ENCODE measurements at places on chromosomes 2 and 18.
A peak's percentile ranks its signal among the peaks of the same experiment; 100 is the strongest.

- DNase-seq: peak; percentile 65
Observed at GRCh38 chr2:27428978-27429541, 629 bp downstream of the NRBP1 start.

DNA sequence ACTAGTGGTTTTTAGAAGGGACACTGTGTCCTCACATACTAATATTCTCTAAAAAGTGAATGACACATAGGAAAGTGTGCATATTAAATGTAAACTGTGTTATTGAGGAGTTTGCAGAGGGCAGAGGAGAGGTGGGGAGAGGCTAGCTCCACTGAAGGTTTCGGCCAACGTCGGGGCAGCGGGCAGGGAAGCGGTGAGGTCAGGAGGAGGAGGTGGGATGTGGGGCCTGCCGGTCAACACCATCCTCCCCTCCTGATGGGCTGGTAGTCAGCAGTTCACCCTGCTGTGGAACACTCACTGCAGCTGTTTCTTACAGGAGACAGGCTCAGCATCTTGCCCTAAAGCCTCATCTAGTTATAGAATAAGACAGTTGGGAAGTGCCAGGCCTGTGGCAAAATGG is 74.2 kb downstream of the ARHGEF4 start:
- DNase-seq: no peak

GRCh38 chr2:75431763-75432162 is 129.0 kb downstream of the EVA1A start:
- no peak for DNase-seq

DNA sequence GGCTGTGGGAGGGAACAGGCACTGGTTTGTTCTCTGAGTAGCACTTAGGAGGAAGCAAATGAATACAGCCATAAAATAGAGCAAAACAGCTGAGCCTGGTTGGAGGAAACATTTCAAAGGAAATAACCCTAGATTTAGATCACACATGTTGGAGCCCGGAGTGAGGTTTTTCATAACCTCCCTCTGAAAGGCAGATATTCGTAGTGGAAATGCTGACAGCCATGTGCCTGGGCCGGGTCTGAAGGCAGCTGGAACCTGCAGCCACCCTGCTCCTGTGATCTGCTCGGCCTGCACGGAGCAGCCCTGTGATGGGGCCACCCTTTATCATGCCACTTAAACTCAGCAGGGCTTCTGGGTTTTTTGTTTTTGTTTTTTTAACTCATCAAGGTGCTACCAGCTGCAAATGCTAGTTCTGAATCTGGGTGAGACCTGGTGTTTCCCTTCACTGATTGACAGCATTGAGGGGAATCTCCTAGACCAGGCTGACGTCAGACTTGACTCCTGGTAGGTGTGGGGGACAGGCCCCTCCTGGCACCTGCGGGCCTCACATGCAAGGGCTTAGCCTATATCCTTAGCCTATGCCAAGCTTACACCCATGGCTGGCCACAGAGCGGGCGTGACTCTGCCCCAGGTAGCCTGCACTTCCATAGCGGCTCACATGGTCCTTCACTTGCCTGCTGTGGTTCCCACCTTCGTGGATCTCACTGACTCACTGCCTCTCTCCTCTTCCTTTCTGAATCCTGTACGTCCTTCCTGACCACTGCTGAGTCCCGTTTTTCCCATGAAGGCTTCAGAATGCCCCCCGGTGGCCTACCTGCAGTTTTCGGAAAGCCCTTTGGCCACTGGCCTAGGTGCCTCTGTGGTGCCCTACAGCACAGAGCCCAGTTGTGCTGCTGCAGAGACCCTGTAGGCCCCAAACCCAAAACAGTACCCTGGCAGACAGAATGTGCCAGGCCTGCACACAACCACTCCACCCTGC is 217.3 kb downstream of the SEPTIN10 start:
- DNase-seq: no peak

DNA sequence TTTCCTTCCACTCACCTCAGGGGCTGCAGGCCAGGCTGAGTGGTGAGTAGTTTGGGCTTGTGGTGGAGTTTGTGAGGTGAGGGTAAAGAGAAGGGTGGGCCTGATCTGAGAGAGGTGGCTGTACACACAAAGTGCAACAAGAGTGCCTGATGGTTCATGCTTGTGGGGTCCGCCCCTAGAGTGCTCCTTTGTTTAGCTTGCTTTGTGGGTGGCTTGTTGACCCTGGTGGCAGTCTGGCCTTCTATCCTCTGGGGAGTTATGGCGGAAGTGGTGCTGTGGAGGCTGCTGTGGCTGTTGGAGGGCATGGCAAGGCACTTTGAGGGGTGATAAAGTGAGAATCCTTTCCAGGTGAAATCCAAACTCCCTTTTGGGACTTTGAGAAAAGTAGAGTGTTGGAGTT is 10.6 kb downstream of the UBE2F start:
- no peak for DNase-seq

DNA sequence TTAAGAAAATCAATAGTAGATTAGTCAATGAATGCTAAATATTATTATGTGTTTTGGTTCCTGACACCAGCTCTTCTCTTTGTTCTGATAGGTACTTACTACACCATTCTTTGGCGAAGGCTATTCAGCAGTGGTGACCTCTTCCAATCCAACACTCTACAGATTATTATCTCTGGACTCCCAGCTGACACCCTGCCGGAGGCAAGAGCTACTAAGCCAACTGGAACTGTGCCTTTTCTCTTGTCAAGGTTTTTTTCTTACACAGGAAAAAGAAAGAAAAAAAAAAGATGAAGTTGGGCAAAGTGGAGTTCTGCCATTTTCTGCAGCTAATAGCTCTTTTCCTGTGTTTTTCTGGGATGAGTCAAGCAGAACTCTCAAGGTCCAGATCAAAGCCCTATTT is 11.7 kb downstream of the CDH7 start:
- DNase-seq: no peak

- no peak for DNase-seq
Observed at GRCh38 chr2:113253453-113253852, 25.3 kb downstream of the PAX8 start.

- no peak for DNase-seq
Observed at GRCh38 chr2:127627740-127628571, 18.0 kb upstream of the GPR17 start.

GRCh38 chr2:109471658-109472057 is 142.1 kb downstream of the SEPTIN10 start:
- no peak for DNase-seq

GRCh38 chr2:12921321-12921720 is 204.6 kb downstream of the TRIB2 start:
- DNase-seq: no peak

DNA sequence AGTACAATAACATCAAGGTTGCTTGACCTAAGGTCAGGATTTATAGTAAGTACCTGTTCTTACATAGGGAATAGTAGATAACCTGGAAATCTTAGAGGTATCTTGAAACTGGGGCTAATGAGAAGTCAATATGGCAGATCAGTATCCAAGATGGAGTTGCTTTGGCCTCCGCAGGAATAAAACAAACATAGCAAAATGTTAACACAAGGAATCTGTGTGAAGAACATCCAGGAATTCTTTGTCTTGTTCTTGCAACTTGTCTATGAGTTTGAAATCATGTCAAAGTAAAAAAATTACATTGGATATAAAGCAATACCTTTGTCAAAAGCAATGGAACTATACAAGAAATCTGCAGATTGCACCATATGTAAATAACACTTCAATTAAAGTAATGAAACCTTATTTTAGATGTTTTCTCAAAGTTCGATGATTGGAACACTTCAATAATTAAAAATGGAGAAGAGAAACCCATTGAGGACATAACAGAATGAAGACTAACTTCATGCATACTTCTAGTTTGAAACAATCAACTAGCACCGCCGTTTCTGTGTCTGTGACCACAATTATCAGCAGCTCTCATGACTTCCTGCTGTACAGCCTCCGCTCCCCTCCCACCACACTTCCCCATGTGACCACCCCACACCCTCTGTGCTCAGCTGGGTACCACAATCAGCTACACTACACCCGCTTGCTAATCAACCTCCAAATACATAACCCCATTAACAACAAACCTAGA is 27.6 kb downstream of the C2orf76 start:
- DNase-seq: no peak

GRCh38 chr18:48831113-48831759 is 119.5 kb downstream of the SMAD7 start:
- no peak for DNase-seq

GRCh38 chr2:198203336-198204069 is 399.1 kb downstream of the PLCL1 start:
- DNase-seq: no peak

Data from NCI-H187 (cell line).